ENCODE measurements at places on chromosomes 1 and 21. TPM values are rescaled to one million over a fixed set of nuclear protein-coding genes. Genes with fewer than 3 reads are reported as not detected.

DNA sequence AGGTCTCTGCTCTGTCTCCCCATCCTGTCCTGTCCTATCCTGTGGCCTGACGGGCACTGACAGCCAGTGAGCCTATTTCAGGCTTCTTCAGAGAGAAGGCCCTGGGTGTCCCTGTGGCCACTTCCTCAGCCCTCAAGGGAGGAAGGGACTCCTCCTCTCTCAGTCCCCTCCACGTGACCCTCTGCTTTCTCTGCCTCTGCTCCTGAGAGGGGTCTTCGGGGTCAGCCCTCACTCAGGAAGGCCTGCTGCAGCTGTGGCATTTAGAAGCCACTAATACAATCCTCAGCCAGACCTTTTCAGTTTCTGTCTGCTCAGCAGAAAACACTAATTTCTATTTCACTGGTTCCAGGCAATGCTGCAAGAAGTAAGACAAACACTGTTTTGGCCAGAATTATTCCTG is 43.6 kb upstream of the ETV3 start:
- no peaks in the 10 kb centered on the region for H3K36me3 ChIP-seq
- H3K4me1 ChIP-seq: no peaks in the 10 kb centered on the region
- no peak for DNase-seq
- H3K27me3 ChIP-seq: no peaks in the 10 kb centered on the region
- no peak overlapping the region for H3K4me3 ChIP-seq
- H3K27ac ChIP-seq: no peak overlapping the region

DNA sequence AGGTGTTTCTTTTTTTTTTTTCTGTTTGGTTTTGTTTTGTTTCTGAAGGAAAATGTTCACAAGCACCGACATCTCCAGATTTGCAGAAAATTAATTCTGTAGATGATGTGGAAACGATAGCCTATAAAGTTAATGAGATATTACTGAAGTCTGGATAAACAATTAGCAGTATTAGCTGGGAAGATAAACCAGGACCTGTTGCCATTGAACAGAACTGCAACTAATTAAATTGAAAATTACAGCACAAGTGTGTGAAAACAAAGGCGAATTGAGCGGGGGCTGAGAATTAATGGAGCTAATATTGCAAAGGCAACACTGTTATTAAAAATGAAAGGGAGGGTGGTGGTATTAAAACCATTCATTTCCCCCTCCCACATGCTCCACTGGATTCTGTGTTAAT is 107.5 kb upstream of the AJAP1 start:
- no peak overlapping the region for H3K4me3 ChIP-seq
- DNase-seq: no peak
- no peaks in the 10 kb centered on the region for H3K4me1 ChIP-seq
- H3K27me3 ChIP-seq: no peaks in the 10 kb centered on the region

- H3K36me3 ChIP-seq: no peaks in the 10 kb centered on the region
- no peaks in the 10 kb centered on the region for H3K27me3 ChIP-seq
- H3K27ac ChIP-seq: no peak overlapping the region
- no peaks in the 10 kb centered on the region for H3K4me1 ChIP-seq
These were observed 34.3 kb downstream of the AMY1C start for GRCh38 chr1:103783944-103784377.

DNA sequence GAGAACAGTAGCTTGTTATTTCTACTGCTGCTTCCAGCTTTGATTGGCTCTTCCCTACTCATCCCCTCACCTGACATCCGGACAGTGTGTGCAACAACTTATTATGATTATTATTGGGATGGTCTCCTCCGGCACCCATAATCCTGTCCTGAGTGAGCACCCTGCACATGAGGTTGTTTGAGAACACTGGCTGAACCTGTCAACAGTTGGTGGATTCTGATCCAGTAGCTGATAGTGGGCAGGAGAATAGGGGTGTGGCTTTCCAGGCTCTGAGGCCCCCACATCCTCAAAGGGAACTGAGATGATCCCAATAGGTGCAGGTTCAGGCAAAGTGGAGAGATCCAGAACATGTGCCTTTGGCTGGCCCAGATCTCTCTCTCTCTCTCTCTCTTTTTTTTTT is 60.5 kb downstream of the RUNX1 start:
- peaks cover 58% of the 10 kb centered on the region for H3K4me1 ChIP-seq
- no peaks in the 10 kb centered on the region for H3K27me3 ChIP-seq
- peaks cover 59% of the 10 kb centered on the region for H3K36me3 ChIP-seq

DNA sequence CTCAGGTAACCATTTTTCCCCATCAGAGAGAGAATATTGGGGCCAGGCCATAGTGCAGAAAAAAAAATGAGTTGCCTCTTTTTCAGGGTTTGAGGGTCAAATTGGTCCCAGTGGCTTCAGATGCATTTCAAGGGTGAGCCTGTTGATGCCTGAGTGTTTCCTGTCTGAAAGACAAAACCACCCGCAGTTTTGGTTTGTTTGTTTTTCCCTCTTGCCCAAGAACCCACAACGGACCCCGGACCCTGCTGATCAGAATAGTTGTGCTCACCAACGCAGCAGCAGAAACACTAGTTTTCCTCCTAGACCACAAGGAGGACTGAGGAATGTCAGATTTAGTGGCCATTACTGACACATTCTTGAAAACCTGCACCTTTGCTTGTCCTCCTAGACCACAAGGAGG is 1433.1 kb downstream of the PLA2G4A start:
- H3K27me3 ChIP-seq: no peaks in the 10 kb centered on the region
- no peak overlapping the region for H3K27ac ChIP-seq
- no peaks in the 10 kb centered on the region for H3K4me1 ChIP-seq
- no peak overlapping the region for H3K4me3 ChIP-seq
- no peak for DNase-seq
- no peaks in the 10 kb centered on the region for H3K36me3 ChIP-seq

DNA sequence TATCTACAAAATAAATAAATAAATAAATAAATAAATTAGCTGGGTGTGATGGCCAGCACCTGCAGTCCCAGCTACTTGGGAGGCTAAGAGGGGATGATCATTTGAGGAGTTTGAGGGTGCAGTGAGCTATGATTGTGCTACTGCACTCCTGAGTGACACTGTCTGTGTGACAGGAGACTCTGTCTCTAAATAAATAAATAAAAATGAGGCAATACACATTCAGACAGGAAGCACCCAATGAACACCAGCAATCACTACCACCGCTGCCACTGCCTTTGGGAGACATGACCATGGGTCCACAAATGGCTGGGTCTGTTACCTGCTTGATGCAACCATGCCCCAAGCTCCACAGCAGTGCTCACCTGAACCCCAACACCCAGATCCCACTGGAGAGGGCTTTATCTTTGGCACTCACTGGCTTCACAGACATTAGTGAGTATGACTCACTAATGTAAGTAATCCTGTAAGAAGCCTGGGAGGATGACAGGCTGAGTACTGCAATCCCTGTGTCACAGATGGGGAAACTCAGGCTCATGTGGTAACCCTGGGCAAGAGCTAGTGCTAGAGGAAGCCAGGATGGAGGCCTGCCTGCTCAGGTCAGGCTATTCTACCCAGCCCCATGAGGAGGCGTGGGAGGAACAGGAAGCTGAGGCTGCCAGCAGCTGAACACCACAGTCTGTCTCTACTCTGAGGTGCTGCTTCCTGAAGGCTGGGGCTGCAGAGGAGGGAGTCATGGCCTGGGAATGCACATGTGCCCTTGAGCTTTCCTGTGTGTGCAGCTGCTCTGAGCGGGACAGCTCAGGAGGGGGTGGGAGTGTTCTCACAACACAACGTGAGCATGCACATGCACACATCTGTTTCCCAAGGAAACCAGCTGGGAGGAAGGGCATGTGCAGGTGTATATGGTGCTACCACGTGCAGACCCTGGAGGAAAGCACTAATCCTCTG is 43.0 kb downstream of the SLC9A1 start:
- H3K4me1 ChIP-seq: peaks cover 9% of the 10 kb centered on the region
- H3K27ac ChIP-seq: peak overlapping the region; percentile 89
- peak; percentile 54 for DNase-seq
- no peaks in the 10 kb centered on the region for H3K27me3 ChIP-seq
- no peak overlapping the region for H3K4me3 ChIP-seq
- H3K36me3 ChIP-seq: peaks cover 9% of the 10 kb centered on the region

The COL18A1 gene
- 18.9 TPM for total RNA-seq

DNA sequence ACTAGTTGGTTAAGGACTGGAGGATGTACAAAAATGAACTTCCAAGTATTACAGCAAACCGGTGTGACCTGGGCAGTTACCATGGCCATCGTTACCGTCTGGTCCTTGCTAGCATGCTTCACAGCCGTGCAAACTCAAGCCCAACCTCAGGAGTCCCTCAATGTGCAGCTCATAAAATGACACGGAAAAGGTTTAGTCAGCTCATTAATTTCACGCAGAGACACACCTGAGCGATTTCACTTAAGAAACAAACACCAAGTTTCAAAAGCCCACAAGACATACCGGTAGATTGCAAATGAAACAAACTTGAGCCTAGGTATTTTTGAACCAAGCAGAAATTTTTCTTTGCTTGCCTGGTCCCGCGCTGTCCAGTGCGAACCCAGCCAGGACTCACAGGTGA is 105.0 kb upstream of the ADAR start:
- DNase-seq: no peak
- H3K4me3 ChIP-seq: no peak overlapping the region
- H3K27me3 ChIP-seq: no peaks in the 10 kb centered on the region
- H3K27ac ChIP-seq: no peak overlapping the region
- no peaks in the 10 kb centered on the region for H3K36me3 ChIP-seq

DNA sequence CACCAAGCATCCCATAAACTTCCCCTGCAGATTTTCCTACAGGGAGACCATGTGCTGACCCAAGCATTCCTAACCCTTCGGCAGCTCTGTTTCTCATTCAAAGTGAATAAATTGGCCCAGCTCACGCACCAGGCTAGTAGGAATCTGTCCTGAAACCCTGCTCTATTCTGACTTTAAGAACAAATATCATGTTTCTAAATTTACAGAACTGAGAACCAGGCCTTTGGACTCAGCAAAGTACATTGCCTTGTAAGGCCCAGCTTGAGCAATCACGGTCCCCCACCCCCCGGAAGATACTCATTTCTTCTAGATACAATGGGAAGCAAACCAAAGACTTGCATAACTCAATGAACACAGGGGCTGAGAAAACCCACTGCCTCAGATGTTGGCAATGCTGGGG is 160.1 kb upstream of the NFIA start:
- no peak for DNase-seq
- H3K27ac ChIP-seq: no peak overlapping the region
- no peaks in the 10 kb centered on the region for H3K27me3 ChIP-seq
- H3K36me3 ChIP-seq: no peaks in the 10 kb centered on the region
- no peaks in the 10 kb centered on the region for H3K4me1 ChIP-seq

DNA sequence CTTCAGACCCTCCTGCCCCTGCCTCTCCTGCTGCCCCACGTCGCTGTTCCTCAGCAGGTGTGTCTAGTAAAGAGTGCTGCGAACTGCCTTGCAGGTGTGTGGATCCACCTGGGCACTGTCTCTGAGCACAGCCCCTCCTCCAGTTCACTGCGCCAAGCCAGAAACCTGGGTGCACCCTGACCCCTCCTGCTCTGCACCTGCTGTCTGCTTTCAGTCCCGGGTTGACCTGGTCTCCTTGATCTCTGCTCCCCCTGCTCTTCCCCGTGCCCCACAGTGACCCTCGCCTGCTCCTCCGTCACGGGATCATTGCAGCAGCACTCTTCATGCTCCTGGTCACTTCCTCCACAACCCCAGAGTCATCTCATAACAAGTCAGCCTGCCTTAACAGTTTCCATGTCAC is 6.5 kb downstream of the A3GALT2 start:
- no peak overlapping the region for H3K27ac ChIP-seq
- DNase-seq: no peak
- H3K4me1 ChIP-seq: no peaks in the 10 kb centered on the region
- H3K4me3 ChIP-seq: no peak overlapping the region
- H3K27me3 ChIP-seq: no peaks in the 10 kb centered on the region

GRCh38 chr21:22363504-22363903 is 1365.3 kb downstream of the NCAM2 start:
- no peaks in the 10 kb centered on the region for H3K4me1 ChIP-seq
- no peaks in the 10 kb centered on the region for H3K36me3 ChIP-seq

GRCh38 chr1:155352631-155353030 is 31.9 kb downstream of the RUSC1 start:
- peaks cover 40% of the 10 kb centered on the region for H3K36me3 ChIP-seq
- H3K27me3 ChIP-seq: no peaks in the 10 kb centered on the region
- no peak overlapping the region for H3K4me3 ChIP-seq
- peaks cover 4% of the 10 kb centered on the region for H3K4me1 ChIP-seq
- peak overlapping the region; percentile 31 for H3K27ac ChIP-seq

The RNF220 gene
- total RNA-seq: 66.3 TPM

The NHLH1 gene
- total RNA-seq: 0.05 TPM

DNA sequence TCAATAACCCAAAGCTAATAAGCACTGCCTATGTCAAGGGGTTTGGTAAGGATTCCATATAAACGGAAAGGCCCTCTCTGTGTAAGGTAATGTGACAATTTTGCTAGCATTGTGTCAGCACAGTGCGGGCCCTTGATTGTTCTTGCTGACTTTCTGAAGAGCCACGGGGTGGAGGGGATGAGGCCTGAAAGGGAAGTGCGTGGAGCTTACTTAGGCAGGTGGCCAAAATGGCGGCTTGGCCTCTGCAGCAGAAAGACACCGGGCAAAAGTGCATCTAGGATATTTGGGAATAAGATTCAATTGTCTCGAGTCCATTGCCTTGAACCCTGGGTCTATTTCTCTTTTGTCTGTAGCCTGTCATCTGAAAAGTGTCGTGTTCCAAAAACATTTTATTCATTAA is 114.3 kb downstream of the TGFB2 start:
- H3K4me3 ChIP-seq: no peak overlapping the region
- DNase-seq: no peak
- peak overlapping the region; percentile 51 for H3K27ac ChIP-seq
- peaks cover 2% of the 10 kb centered on the region for H3K4me1 ChIP-seq

- no peak overlapping the region for H3K27ac ChIP-seq
- no peaks in the 10 kb centered on the region for H3K36me3 ChIP-seq
- no peaks in the 10 kb centered on the region for H3K27me3 ChIP-seq
- no peak for DNase-seq
- no peaks in the 10 kb centered on the region for H3K4me1 ChIP-seq
- no peak overlapping the region for H3K4me3 ChIP-seq
These were observed 5.7 kb upstream of the TNR start for GRCh38 chr1:175749075-175749474.

GRCh38 chr21:14120091-14120734 is 90.5 kb downstream of the LIPI start:
- no peak for DNase-seq
- H3K27me3 ChIP-seq: no peaks in the 10 kb centered on the region
- no peaks in the 10 kb centered on the region for H3K36me3 ChIP-seq
- H3K27ac ChIP-seq: no peak overlapping the region

DNA sequence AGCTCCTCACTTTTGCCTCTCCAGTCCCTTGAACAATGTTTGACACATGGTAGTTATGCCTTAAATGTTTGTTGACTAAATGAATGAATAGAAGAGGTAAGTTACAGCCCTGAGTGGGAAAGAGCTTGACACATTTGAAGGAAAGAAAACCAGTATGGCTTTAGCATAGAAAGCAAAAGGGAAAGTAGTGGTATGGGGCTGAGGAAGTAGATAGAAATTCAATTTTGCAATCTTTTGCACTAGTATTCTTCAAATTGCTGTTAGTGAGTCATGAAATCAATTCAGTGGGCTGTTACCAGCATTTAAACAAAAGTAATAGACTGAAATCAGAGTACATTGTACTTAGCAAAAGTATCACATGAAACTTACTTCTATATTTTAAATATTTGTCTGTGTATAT is 21.1 kb downstream of the PLA2G4A start:
- no peak overlapping the region for H3K4me3 ChIP-seq
- no peaks in the 10 kb centered on the region for H3K4me1 ChIP-seq
- no peak overlapping the region for H3K27ac ChIP-seq

The SLAMF6 gene
- 11.5 TPM for total RNA-seq

- no peak overlapping the region for H3K27ac ChIP-seq
- peaks cover 52% of the 10 kb centered on the region for H3K4me1 ChIP-seq
- peaks cover 2% of the 10 kb centered on the region for H3K36me3 ChIP-seq
- no peak for DNase-seq
These were observed 15.1 kb downstream of the PLEKHO1 start for GRCh38 chr1:150164779-150165178.

The ADAMTS4 gene
- 0.61 TPM for total RNA-seq

Data from thymus (tissue), 14 donors.